Fibroblast of skin of right quadriceps (primary cell): ENCODE measurements at places on chromosomes 7 and 10.

DNA sequence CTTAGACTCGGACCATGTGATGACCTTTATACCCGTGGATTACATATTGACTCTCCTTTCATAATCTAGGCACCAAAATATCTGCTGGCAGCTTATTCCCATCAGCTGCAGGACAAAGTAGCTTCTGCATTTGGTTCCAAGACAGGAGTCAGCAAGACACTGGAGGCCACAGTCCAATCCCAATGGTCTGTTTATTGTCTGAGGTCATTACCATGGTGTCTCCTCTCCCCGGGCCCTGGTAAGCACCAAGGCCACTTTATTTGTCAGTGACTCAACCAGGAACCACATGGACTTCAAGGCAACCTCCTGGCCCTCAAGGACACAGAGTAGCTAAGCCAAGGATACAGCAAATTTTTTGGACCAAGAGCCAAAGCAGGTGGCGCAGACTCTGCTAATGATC is 36.1 kb downstream of the KCNMA1 start:
- no peak for DNase-seq

DNA sequence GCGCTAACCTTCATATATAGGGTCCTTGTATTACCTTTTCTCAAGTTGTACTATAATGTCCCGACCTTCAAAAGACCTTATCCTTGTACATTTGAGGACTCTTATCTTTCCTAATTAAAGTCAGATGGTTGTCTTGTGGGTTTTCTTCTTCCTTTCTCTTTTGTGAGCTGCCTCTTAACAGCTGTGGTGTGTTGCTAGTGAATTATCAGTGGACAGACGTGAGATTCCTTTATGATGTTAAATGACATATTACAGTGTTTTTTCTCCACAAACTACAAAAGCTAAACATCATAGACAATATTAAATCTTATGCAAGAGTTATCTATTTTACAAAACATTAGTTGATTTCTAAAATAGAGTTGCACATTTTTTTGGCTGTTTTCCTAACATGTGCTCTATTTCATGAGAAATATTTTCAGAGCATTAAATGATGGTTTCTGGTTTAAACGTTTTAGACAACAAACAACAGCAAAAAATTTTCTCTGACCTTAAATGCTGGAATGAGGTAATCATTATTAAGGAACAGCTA is 272.2 kb upstream of the NPVF start:
- no peak for DNase-seq

DNA sequence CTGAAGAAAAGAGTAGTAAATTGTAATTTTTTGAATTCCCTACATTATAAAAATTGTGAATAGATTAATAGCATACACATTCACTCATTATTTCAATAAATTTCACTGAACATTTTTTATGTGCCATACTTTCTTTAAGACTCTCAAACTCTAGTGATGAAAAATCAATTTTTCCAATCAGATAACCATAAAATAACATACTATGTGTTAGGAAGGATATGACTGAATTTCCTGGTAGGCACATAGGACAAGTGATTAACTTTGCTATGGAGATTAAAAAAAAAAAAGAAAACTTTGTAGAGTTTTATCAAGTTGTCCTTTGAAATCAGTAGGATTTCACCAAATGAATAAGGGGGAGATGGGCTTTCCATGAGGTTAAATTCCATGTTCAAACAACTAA is 1597.3 kb upstream of the LRRTM3 start:
- DNase-seq: no peak

DNA sequence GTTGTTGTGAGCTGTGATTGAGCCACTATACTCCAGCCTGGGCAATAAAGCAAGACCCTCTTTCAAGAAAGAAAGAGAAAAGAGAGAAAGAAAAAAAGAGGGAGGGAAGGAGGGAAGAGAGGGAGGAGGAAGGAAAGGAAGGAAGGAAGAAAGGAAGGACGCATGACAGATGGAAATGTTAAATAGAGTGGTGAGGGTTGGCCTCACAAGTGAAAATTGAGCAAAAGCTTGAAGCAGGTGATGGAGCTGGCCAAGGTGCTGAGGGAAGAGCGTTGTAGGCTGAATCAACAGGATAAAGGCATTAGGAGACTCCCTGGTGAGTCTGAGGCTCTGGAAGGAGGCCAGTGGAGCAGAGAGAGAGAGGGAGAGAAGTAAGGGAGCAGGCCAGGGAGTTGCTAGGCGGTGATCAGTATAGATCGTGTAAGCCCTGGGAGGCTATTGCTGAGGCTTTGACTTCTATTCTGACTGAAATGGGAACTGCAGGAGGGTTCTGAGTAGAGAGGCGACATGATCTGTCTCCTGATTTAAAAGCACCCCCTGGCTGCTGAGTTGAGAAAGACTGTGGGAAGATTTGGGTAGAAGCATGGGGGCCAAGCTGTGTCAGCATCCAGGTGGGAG is 26.5 kb upstream of the TMEM248 start:
- peak; percentile 32 for DNase-seq

- no peak for DNase-seq
These were observed 800 bp downstream of the MINDY3 start for GRCh38 chr10:15859509-15859905.

- DNase-seq: no peak
These were observed 345.6 kb downstream of the MDFIC start for GRCh38 chr7:115267503-115267902.

GRCh38 chr7:154841731-154842331 is 161.1 kb downstream of the PAXIP1 start:
- DNase-seq: no peak

- DNase-seq: peak; percentile 24
These were observed 44.9 kb downstream of the BAMBI start for GRCh38 chr10:28722065-28722803.

- DNase-seq: no peak
These were observed 208.1 kb downstream of the KIAA1217 start for GRCh38 chr10:24417053-24417452.

DNA sequence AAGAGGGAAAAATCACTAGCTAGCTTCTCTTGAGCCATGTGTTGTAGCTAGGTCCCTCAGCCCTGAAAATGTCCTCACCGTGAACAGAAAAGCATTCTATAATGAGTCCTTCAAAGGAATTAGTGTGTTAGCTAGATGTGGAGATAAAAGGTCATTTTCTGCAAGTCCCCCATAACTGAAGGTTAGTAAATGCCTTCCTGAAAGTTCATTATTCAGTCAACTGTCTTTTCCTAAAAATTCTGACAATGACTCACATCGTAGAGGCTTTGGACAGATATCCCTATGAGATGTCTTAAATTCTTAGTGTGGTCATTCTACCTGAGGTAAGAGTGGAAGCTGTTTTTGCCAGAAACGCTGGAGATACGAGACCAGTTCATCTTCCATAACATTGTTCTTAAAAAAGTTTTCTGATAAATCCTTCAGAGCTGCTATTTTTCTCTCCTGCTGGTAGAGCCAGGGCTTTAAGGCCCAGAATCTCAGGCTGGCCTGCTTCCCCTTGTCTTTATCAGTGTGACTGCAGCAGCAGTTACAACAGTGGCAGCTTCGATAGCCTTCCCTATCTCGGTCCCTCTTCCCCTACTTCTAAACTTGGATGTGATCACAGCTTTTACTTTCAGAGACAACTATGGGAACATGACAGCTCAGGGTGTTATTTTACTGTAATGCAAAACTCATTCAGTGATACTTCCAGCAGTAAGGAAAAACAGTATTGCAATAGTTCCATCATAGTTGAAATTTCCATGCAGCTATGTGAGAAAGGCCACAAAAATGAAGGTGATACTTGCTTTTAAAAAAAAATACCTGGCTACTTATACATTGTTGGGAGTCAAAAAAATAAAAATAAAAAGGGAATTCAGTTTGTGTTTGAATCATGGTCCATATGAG is 37.3 kb upstream of the PRKAR2B start:
- no peak for DNase-seq

- DNase-seq: no peak
These were observed 8.3 kb upstream of the MMP21 start for GRCh38 chr10:125783957-125784356.

DNA sequence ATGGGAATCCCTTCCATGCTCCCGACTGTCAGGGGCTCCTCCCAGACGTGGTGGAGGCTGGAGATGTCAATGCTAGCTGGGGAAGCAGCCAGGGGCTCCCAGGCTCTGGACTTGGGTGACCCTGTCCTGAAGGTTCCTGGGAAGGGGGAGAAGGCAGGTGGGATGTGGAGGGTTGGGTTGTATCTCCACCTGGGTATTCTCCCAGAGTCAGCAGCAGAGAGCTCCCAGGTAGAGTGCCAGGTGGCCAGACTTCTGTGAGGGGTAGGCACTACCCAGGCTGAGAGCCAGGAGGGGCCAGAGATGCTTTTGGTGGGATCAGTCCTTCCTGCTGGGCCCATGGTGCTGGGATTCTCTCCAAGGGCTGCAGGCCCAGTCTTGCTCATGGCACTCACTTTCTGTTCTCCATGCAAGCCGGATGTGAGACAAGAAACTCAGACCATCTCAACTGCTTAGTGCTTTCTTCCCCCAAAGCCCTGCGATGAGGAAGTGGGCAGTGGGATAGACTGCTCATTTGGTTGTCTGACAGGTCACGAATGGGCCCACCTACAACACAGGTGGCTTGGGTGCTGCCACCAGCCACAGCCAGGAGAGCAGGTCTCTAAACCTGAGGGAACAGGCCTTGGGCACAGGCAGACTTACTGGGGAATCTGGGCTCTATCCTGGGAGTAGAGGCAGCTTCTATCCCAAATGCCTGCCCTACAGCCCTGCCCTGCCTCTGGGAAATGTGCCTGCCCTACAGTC is 52.5 kb upstream of the CAMK2B start:
- no peak for DNase-seq

DNA sequence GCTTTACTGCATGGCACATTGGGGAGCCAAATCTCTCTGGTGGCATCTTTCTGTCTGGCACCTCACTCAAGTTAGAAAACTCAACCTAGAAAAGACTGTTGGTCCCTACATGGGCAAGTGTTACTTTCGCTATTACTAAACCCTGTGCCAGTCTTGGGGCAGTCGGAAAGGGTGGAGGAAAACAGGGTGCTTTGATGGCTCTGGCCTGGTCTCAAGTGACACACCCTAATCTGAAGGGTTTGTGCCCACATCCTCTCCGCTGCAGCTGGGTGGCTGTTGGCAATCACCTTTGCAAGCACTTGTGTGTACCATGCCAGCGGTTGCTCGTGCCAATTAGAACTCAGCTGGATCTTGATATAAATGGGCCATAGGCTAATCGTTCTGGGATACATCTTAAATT is 159.8 kb upstream of the ITGB1 start:
- DNase-seq: no peak

GRCh38 chr10:104441329-104442000 is 87.8 kb downstream of the CFAP58 start:
- DNase-seq: peak; percentile 95

DNA sequence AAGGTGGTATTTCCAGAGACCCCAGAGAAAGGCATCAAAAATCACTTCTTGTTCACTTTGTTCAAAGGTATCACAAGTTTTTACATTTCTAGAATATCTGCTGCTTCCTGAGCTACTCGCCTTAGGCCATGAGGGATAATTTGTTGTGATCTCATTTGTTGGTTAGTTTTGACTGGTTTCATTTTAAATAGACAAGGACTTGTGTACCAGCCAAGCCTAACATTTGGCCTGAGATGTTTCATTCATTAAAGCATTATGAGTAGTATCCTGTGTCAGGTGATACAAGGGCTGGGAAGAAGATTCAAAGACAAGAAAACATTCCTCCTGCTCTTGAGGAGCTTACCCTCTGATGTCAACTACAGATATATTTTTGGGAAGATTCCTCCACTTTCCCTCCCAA is 170.3 kb upstream of the FAM171A1 start:
- no peak for DNase-seq

- peak; percentile 9 for DNase-seq
These were observed 63.8 kb downstream of the ZNF438 start for GRCh38 chr10:30967650-30968410.

DNA sequence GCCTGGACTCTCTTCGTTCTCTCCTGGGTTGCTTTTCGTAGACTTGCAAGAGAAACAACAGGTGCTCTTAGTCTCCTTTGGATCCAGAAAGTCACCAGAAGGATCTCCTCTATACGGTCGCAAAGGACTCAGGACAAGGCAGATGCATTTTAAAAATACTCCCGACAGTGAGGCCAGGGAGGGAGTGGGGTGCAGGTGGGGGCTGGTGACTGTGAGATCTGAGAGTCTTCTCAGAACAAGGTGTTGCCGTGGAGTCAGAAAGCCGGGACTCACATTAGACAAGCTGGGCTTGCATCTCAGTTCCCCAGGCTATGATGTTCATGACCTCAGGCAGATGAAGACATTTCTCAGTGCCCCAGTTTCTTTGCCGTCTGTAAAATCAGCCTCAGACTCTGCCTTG is 507.2 kb downstream of the TCERG1L start:
- DNase-seq: no peak

DNA sequence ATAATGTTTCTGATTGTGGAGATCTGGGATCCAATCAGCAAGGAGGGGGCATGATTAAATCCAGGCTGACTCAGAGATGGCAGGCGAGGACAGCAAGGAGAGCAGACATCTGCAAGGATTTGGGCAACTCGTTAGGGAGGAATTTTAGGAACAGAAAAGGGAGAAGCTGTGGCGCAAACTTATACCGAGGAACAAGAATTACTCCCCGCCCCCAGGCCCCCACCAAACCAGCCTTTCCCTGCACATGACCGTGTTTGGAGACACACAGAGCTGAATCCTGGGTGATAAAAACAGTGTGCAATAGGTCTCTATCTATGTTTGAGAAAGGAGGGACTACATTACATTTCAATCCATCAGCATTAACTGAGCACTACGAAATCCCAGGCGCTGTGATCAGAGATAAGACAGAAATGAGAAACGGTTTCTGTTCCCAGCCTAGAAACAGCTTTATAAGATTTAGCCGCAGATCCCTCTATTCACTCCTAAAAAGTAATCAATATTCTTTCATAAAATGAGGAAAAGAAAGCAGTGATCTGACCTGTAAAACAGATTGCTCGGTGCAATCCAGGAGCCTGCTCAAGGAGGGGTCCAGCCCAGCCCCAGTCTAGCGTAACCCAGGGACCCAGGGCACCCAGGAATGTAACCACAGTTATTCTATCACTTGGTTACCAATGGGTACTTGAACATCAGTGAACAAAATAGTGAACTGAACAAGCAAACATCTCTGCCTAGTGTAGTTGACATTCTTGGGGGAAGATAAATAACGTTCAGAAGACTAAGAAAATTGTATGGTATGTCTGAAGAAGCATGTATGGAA is 37.2 kb upstream of the RAPGEF5 start:
- peak; percentile 10 for DNase-seq

DNA sequence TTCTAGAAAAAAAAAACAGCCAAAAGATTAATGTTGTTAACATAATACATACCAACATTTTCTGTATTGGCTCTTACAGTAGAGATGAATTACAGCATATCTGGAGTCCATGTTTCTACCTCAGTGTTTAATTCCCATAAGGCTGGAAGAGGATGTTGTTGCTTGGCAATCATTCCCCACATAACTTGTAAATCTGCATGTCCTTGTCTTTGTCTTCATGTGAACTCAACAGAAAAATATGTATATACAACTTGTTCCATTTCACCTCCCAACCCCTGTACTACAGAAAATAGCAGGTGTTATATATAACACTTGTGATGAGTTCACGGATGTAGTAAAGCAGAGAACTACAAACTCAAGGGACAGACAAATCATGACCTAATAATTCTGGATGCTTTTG is 160.9 kb upstream of the SEMA3C start:
- peak; percentile 61 for DNase-seq
